Non-pigmented ciliary epithelial cell (primary cell): ENCODE measurements at places on chromosomes 2 and 18.
A peak's percentile ranks its signal among the peaks of the same experiment; 100 is the strongest.

DNA sequence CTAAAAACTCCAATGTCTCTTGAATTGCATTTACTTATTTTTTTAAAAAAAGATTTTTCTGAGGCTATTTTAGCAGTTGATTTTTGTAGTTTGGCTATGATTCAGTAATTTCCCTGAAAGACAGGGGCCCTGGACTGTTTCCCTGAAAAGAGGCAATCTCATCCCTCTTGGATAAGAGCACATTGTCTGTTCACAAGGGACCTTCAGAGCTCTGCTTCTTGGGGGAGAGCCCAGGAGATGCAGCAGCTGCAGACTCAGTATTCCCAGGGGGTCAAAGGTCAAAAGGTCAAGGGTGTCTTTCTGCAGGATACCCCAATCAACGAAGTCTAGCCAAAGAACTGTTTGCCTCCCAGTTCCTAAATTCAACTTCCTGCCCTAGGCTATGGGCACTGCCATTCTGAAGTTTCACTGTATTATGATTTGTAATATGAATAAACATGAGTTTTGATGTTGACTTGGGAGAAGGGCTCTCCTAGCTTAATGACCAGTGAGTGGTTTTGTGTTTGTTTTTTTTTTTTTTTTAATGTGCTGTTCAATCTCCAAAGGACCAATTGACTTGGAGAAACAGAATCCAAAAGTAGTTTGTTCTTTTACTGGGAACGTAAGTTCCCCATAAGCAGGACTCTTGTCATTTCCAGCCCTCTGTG lies 157.0 kb upstream of the SERPINE2 start:
- DNase-seq: no peak

- peak; percentile 37 for DNase-seq
Measured at GRCh38 chr2:178756843-178757242, 50.4 kb downstream of the TTN start.

DNA sequence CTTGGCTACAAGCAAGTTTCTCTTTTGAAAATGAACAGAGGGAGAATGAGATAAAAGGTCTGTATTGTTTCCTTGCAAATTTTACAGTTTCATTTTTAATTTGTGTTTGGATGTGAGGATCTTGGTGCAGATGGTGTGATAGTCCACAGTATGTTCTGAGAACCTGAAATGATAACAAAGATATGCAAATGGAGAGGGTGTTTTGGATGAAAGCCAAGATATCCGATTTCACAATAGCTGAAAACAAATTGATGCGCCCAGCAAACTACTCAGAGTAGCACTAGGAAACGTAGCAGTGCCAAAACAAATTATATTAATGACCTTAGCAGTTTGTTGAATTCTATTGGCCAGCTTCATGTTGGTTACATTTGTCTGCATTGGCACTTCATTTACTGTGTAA lies 683.5 kb downstream of the TMEM182 start:
- DNase-seq: no peak

DNA sequence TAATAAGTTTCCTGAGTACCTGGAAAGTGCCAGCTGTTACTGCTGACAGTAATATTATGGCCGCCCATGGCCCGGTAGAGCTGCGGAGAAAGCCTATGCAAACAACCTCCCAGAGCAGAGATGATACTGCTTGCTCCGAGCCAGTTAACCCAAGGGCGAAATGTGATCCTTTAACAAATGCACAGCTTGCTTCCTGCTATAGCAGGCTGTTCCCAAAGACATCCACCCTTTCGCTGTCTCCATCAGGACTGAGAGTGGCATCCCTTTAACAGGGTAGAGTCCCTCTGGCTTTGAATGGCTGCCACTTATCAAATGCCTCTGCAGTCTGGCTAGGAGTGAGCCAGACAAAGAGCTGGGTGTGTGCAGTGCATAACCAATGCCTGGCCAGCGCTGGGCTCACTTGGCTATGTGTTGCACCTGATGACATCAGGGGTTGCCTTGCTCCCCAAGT lies 69.7 kb upstream of the DAPL1 start:
- DNase-seq: no peak

DNA sequence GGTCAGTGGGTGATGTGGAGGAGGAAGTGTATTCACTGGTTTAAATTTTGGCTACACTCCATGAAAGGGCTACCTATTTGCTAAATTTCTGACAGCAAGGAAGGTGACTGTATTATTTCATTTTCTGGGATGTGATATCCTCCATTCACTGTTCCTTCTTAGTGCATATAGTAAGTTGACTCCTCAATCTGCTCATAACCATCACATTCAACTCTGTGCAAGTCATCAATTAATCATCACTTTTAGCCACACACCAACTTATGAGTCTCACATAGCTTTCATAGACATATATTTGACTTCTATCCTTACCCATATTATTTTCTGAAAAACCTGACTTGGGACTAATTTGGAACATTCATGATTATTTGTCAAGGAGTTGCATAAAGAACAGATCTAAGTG lies 16.9 kb downstream of the KLHL41 start:
- no peak for DNase-seq

DNA sequence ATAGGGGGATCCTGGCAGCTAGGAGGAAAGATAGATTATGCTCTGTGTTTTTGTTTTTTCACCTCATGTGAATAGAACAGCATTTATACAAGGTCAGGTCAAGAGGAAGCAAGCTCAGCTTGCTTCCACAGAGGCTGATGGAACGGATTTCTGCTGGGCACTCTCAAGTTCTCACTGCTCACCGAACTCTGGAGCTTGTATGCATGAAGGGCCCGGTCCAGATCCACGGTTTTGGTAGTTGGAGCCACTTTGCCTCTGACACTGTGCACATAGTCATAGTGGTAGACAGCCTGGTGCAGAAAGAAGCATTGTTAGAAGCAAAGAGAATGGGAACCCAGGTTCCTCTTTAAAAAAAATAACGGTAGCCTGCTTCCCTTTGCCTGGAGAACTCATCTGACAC lies 141.9 kb downstream of the RIF1 start:
- no peak for DNase-seq

DNA sequence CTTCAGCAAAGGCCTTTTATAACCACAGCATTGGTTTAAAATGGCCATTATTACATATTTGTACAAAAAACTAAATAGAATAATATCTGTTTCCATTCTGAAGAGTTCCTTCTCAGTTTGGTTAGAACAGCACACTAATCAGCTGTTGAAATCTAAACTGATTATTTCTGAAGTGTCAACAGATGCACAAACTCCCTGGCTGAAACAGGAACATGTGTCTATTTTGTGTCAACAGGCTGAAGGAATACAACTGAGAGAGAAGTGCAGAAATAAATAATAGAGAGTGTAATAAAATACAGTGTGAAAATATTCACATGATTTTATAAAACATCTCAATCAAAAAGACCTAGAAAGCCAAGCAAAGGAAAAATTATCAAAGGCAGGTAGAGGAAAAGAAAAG lies 29.7 kb downstream of the IKZF2 start:
- no peak for DNase-seq

GRCh38 chr18:53629337-53629736 lies 595.1 kb downstream of the MBD2 start:
- DNase-seq: no peak

GRCh38 chr18:21362831-21363230 lies 120.8 kb downstream of the GREB1L start:
- DNase-seq: no peak

- no peak for DNase-seq
Measured at GRCh38 chr18:42274488-42275137, 319.6 kb downstream of the PIK3C3 start.
